ENCODE measurements at places on chromosomes 4 and X. TPM values are rescaled to one million over a fixed set of nuclear protein-coding genes. Genes with fewer than 3 reads are reported as not detected.

GRCh38 chr4:54289316-54289715 lies 60.2 kb downstream of the PDGFRA start:
- no peak for DNase-seq

GRCh38 chr4:22508376-22508775 lies 7.5 kb downstream of the ADGRA3 start:
- DNase-seq, result no peak

GRCh38 chr4:80097400-80098177 lies 24.6 kb upstream of the ANTXR2 start:
- no peak for DNase-seq

HTN3 gene
- not detected for polyA plus RNA-seq

TKTL2 gene
- polyA plus RNA-seq, result not detected

ZNF157 gene
- polyA plus RNA-seq, result 0.61 TPM

RBM46 gene
- polyA plus RNA-seq, result not detected
